ENCODE measurements at places on chromosomes 5 and 9.

GRCh38 chr9:133762488-133763271, 24.5 kb upstream of the SARDH start:
- no peak for DNase-seq

DNA sequence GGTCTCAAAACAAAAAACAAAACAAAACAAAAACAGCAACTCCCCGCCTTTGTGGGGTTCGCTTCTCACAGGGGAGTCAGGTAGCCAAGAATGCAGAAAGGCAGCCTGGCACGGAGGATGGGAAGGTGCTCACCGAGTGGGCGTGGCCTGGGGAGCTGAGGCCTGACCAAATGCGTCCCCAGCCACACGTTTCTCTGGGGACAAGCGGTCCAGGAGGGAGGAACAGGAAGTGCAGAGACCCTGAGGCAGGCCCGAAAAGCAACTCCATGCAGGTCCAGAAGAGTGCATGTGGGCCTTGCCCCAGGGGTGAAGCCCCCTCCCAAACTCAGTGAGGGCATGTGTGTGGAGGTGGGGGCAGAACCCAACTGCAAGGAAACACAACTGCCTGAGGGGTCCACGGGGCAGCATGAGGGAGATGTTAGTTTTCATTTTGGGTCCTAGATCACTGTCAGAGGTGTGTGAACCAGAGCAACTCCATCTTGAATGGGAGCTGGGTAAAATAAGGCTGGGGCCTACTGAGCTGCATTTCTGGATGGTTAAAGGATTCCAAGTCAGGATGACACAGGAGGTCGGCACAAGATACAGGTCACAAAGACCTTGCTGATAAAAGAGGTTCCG, 2.6 kb upstream of the UAP1L1 start:
- DNase-seq: no peak

GRCh38 chr9:133887540-133888047, 104.5 kb downstream of the VAV2 start:
- no peak for DNase-seq

DNA sequence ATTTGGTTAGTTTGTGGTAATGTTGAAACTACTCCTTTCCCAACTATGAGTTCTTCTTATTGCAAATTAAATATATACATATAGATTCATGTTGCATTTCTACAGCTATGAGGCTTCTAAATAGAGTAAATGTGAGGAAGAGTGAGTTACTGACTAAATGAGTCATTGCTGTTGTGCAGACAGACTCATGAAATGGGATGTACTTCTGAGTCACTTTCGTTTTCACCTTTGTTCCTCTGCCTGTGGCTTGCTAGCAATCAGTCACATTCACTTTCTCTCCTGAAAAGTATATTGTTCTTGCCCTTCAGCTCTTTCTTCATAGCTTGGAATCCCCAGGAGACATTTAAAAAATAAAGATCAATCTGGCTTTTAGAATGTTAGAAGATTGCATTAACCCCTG, 295.5 kb upstream of the SMC2 start:
- peak; percentile 27 for DNase-seq

GRCh38 chr5:75342836-75343235, 5.8 kb downstream of the HMGCR start:
- DNase-seq: no peak

DNA sequence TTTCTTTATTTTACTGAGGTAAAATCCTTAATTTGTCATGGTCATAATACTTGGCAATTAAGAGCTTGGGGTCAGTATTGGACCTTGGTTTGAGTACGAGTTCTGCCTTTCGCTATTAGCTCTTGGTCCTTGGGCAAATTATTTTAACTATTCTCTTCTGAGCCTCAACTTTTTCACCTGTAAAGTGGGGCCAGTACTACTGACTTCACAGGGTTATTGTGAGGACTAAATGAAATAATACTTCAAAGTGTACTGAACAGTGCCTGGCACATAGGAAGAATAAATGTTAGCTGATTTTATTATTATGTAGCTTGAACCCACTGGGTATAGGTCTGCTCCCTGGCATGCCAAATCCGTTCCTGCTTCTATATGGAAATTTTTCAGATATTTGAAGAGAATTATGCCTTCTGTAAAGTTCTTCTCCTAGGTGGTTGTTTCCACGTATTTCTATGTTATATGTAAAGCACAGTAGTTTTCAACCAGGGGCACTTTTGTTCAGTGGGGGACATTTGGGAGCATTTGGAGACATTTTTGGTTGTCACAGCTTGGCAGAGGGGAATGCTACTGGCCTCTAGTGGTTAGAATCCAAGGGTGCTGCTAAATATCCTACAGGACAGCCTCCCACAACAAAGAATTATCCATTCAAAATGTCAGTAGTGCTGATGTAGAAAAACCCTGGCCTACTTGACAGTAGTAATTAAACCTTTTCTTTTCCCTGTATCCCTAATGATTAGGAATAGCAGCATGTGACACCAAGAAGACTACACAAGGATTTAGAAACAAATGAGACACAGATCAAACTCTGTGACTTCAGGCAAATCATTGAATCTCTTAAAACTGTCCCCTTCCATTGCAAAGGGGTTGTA, 4.5 kb downstream of the RCL1 start:
- DNase-seq: peak; percentile 7

DNA sequence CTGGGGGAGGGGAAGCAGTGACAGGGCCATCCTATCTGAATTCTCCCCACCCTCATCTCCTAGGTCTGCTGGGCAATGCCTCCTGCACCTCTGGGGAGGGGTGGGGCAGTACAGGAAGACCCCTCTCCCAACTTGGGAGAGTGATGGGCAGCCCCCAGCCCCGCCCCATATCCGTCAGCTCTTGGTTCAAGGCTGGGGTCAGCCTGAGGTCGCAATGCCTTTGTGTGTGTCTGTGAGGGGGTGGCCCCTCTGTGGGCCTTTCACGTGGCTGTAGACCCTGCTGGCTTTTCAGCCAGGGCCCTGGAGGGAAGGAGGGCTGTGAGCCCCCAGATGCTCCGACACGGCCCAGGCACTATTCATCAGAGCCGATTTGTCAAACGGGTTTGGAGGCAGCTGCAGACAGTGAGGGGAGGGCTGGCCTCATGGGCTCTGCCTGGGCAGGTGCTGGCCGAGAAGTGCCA, 49.5 kb upstream of the RNU6ATAC start:
- DNase-seq: no peak

- DNase-seq: no peak
Measured at GRCh38 chr5:39143151-39143860, 69.1 kb upstream of the RICTOR start.

GRCh38 chr5:175551266-175551665, 72.9 kb downstream of the SFXN1 start:
- no peak for DNase-seq

DNA sequence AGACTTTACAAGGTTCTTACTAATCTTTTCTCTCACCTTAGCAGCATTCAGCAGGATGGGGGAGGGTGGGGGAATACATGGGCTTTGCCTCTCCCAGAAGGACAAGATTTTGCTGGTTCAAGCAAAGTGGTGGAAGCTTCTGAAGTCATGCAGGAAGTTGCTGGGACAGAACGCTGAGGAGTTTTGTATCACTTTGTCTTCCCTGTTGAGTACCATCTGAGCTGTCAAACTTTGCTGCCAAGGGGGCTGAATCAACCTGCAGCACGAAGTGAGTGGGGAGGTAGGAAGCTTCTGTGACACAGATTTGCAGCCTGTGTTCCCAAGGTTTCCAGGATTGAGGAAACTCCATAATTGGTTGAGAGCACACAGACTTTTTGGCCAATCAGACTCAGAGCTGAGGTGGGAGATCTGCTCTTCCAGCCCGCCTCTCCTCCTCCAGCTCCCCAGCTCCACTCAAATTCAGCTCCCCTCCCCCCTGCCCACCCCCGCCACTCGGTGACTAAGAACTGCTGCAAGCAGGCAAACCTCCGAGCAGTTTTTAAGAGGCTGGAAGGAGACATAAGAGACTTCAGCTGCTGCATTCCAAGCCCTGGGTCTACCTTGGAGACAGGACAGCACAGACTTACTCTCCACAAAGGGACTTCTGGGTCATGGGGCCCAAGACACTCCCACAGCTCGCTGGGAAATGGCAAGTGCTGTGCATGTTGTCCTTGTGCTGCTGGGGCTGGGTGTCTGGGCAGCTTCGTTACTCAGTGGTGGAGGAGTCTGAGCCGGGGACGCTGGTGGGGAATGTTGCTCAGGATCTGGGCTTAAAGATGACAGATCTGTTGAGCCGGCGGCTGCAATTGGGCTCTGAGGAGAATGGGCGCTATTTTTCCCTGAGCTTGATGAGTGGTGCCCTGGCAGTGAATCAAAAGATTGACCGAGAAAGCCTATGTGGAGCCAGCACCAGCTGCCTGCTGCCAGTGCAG, at the start of gene PCDHGC5:
TSS of gene PCDHGC5 (plus strand) at position 491 of the 971 bp plus-strand sequence. CDS start at position 651, 160 bp downstream.
- no peak for DNase-seq

DNA sequence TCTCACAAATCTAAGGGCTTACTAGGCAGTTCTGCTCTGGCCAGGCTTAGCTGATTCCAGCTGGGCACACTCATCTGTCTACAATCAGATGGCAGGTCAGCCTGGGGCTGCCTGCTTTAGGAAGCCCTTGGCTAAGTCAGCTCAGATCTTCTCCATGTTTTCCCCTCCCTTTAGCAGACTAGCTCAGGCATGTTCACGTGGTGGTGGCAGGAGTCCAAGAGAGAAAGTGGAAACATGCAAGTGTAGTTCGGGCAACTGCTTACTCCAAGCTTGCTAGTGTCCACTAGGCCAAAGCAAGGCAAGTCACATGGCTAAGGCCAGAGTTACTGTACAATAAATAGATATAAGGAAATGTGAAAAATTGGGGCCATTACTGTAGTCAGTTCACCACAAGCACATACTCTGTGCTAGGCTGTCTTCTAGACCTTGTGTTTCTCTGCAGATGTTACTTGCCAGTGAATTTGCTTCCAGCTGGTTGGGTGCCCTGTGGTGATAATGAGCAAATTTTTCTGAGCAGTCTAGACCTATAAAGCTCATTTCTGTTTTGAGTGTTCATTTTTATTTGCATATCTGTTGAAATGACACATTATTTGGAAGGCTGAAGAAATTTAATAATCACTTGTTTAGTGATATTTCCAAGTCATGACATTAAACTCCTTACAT, 38.3 kb downstream of the RECK start:
- DNase-seq: no peak

GRCh38 chr9:97969014-97969413, 14.1 kb upstream of the ANP32B start:
- no peak for DNase-seq

- peak; percentile 41 for DNase-seq
Measured at GRCh38 chr5:139638090-139638735, 9.9 kb upstream of the CXXC5 start.

DNA sequence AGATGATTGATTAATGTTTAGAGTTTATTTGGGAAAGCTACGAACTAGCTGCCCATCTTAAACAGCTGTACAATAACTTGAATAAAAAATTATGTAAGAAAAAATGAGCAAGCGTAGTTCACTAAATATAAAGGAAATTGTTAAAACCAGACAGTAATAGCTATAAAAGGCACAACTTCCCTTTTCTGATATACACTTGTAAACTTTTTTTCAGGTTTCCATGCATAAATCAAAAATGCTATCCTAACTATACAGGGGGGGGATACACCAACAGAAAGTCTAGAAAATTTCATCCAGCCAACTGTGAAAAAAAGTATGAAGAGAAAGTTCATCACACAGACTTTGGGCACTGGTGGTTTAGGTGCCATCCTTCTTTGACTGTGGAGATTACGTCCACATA, 122.3 kb downstream of the NR3C1 start:
- no peak for DNase-seq

- peak; percentile 17 for DNase-seq
Measured at GRCh38 chr9:113963017-113963620, 87.0 kb downstream of the ZNF618 start.

DNA sequence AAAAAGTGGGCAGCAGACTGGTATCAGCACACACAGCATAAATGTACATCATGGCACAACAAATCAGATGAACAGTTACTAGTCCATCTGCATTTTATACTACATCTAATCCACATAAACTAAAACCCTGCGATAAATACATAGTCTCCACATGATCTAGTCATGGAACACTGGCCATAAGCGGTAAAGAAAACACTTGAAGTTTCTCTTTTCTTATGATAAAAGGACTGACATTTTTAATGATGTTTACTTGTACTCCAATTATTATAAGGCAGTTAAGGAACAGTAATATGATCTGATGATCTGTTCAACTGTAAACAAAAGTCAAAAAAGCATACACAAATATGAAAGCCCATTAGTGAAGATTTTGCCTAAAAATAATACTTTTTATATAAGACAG, 112.5 kb downstream of the MPDZ start:
- peak; percentile 26 for DNase-seq

DNA sequence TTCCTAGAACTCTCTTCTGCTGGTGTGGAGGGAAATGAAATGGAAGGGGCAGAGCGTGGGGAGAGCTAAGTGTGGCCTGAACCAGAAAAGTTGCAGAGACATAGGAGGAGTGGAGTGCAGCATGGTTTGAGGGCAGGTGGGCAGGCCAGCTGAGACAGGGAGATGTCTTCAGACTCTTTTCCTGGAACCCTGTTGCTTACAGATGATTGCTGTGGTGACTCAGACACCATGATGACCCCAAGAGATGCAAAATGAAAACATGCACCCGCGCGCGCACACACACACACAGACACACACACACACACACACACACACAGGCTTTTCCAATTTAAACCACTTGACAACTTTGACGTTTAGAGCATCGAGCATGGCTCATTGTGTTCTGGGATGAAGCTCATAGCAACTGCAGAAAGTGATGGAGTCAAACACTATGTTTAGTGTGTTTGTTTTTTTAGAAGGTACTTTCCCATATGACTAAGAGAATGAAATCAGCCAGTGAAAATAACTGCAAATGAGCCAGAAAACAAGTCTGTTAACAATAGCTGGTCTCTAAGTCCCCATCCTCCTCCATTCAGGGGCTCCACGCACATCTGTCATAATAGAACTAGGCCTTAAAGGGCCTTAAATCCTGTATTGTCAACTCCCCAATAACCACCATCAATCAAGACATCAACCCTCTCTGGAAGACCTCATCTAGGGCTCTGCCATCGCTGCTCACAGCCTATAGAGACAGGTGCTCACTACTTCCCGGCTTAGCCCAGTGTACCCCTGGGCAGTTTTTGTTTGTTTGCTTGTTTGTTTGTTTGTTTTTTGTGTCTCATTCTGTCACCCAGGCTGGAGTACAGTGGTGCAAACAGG, 9.6 kb downstream of the TMOD1 start:
- peak; percentile 10 for DNase-seq

DNA sequence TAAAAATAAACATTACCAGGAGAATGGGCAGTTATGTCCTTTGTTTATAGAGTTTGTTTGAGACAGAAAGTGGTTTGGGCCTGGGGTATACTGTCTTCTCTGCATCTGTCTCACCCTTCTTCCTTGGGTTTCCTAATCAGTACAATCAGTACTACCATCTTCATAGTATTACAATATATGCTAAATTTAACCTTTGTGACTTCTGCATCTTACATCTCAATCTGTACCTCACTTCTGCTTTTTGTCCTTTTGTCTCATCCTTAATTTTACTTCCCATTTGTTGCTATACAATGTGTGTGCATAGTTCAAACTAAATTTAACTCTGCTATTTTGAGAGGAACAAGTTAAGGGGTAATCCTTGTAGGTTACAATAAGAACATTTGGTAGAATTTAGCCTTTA, 19.6 kb downstream of the FBXO38 start:
- DNase-seq: no peak

DNA sequence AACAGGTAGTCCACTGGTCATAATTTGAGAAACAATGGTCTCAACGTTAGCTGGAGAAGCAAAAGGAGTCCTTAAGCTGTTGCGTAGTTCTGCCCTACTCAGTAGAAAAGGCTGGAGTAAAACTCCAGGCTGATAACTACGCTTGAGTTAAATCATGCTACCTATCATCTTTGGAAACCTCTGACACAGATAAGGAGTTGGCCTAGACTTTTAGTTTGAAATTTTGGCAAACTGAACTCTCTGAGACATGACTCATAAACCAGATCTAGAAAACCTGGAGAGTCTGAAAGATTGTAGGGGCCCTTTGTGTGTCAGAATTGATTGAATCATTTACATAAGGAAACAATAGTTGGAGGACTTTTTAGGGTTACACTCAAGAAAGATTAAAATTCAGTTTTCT, 26.3 kb downstream of the NMUR2 start:
- no peak for DNase-seq
